ENCODE measurements at places on chromosomes 2 and 18.

- DNase-seq, result no peak
Measured at GRCh38 chr2:18299423-18300212, 260.8 kb downstream of the RDH14 start.

GRCh38 chr2:215499331-215499730 lies 63.5 kb upstream of the FN1 start:
- DNase-seq, result no peak

DNA sequence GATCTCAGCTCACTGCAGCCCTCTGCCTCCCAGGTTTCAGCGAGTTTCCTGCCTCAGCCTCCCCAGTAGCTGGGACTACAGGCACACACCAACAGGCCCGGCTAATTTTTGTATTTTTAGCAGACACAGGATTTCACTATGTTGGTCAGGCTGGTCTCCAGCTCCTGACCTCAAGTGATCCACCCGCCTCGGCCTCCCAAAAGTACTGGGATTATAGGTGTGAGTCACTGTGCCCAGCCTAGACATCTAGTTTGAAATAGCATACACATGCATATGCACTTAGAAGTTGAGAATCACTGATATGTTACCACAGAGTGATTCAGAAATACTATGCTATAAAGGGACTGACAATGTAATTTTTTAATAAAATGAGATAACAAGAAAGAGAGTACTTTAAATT lies 69.8 kb upstream of the CDKL4 start:
- no peak for DNase-seq

DNA sequence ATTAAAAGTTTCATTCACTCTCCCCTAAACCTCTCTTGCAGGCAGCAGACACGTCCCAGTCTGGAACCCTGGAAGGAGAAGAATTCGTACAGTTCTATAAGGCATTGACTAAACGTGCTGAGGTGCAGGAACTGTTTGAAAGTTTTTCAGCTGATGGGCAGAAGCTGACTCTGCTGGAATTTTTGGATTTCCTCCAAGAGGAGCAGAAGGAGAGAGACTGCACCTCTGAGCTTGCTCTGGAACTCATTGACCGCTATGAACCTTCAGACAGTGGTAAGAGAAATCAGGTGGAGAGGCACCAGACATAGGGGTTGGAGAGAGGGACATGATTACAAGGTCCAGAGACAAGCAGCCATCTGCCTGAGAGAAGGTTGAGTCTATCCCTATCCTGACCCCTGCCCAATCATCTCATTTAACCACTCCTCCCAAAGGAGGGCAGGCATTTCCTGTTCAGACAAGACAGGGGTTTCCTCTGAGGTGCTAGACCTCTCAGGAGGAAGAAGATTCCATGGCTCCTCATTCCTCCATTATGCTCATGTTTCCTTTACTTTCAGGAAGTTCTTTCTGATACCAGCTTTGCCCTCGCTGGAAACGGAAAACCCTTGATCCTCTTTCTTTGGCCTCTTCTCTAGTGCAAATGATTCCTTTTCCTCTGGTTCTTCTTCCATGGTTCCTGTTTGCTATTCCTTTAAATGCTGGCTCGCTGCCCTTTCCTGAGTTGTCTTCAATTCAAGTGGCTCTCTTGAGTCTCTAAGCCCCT lies 15.1 kb downstream of the PLCD4 start:
- no peak for DNase-seq

GRCh38 chr2:72141881-72142451 lies 5.7 kb downstream of the CYP26B1 start:
- DNase-seq, result no peak

GRCh38 chr2:74029714-74030397 lies 45.1 kb downstream of the TET3 start:
- no peak for DNase-seq

- peak; percentile 72 for DNase-seq
Measured at GRCh38 chr2:240021488-240022104, 3.5 kb downstream of the NDUFA10 start.

DNA sequence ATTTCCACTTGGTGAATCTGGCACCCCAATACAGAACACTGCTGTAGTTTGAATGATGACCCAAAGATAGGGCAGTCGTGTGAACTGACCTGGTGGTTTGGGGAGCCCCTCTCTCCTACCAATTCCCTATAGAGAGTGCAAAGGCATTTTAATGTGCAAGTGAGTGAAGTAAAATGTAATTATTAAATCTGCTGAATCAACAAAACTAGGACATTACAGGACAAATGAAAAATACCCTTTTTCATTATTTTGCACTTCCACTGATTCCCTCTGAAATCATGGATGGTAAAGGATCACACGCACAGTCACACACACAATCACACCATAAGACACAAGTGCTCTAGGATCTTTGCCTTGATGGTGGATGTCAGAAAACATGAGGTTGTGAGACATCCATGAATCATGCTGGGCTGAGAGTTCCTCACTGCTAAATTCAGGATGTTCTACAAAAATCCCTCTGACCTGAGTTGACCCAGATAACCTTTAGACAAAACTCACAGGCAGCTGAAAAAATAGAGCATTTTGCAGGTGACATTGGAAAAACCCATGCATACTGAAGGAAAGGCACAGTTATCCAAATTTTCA lies 197.4 kb downstream of the FBXO15 start:
- DNase-seq, result no peak

GRCh38 chr2:229231328-229231868 lies 39.7 kb downstream of the PID1 start:
- no peak for DNase-seq

- DNase-seq, result no peak
Measured at GRCh38 chr2:238684362-238685326, 163.2 kb upstream of the TWIST2 start.

DNA sequence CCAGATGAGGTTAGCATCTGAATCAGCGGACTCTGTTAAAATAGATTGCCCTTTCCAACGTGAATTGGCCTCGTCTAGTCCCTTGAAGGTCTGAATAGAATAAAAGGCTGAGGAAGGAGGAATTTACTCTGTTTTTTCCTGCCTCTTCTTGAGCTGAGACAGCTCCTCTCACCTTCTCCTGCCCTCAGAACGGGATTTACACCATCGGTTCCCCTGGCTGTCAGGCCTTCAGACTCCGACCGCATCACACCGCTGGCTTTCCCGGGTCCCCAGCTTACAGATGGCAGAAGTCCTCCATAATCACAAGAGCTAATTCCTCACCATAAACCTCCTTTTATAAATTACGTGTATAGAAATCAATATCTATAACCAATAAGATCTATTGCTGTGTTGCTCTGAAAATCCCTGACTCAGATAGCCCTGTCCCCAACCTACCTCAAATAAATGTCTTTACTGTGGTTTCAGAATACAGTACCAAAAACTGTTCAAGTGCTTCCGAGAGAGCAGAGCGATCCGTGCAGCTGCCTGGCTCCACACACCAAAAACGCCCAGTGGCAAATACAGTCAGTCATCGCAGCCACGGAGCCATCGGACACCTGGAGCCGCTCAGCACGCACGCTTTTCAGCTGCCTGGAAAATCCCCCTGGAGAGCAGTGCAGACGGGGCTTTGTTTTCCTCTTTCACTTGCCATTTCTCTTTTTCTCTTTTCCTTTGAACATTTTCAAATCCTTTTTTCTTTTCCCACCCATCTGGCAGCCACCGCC lies 196.9 kb downstream of the NRP2 start:
- no peak for DNase-seq

DNA sequence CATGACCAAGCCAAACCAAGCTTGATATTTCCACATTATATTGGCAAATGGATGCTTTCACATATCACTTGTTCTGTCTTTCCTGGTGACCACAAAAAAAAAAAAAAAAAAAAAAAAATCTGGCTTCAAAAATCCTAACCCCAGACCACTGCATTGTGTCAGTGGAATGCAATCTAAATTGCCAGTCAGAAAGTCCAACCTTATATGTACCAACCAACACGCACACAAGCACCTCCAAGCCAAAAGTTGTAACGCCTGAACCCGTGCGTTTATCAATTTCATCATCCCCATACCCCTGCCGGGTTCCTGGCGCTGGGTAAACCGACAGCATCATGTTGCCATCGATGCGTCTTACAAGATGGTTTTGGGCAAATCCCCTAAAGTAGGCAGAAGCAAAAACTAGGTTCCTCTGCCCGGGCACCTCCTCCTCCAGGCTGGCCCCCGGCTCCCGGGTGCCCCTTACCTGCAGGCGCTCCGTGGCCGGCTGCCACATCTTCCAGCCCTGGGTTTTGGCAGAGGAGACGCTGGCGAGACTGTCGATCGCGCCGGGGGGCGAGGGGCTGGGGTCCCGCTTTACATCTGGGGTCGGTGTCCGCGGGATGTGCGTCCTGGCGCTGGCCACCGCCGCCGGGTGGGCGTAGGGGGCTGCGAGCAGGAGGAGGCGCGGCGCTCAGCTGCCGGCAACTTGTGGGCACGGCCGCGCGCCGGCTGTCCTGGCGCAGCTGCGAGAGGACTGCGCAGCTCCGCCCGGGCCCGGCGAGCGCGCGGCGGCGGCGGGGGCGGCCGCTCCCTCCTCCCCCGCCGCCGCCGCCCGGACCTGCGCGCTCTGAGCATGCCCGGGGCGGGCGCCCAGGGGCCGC lies at the start of gene PID1:
Gene PID1, minus strand, starts transcription at position 737 of the 860 bp plus-strand sequence. Its CDS starts 244 bp downstream, at position 493.
- DNase-seq, result no peak

DNA sequence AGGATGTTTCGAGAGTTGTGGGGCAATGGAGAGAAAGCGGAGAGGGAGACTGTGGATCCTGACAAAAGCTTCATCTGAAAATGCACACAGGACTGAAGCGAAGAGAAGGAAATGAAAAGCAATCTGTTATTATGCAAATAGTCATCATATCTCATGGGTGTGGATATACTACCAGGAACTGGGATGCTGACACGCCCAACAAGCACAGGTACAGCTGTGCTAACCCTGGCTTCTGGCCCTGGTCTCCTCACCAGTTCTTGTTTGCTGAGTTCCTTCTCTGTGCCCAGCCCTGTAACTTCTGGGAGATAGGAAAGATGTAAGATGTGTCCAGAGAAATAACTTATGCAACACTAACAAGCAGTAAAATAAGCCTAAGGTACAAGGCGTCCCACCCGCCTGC lies 358.8 kb downstream of the CMPK2 start:
- DNase-seq, result no peak

DNA sequence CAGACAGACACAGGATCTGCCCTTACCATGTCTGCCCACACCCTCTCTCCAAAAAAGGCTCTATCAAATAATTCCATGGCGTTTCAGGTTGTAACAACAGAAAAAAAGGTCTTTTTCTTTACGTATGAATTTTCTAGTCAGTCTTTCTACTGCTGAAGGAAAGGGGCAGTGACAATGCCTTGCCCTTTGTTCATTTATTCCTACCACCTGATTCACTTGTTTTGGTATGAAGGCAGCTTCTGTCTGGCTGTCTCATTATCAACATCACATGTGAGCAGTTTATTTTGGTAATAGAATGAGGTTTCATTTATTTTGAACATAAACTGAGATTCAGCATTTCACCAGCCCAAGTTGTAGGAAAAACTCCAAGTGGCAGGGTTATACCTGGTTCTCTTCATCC lies 94.3 kb upstream of the KLF7 start:
- DNase-seq, result no peak

- DNase-seq, result peak; percentile 42
Measured at GRCh38 chr2:241272303-241273209, 42.9 kb downstream of the HDLBP start.

DNA sequence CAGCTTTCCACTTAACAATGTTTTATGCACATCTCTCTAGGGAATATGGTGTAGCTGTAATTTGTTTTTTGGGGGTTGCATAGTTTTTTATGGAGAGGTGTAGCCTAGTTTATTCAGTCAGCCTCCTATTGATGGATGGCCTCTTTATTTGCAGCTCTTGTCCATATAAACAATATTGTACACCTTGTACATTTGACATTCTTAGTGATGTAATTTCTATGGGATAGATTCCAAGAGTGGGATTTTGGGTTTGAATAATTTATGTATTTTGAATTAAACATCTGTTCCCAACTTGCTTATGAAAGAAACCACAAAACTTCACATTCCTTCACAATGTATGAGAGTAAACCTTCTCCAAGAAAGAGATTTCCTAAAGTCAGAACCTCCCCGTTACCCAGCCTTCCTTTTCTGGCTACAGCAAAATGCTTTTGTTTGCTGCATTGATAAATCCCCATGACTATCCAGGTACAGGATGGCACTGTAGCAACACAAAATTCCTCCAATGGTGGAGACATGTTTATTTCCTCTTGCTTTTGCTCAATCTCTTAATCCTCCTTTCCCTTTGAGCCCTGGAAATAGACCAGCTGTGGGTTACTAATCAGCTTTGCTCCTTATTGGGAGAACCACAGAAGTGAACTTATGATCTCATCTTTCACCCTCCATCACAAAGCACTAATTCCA lies 58.4 kb upstream of the GALR1 start:
- DNase-seq, result no peak

Data from activated CD4-positive, alpha-beta T cell treated with anti-CD3 and anti-CD28 coated beads, Interleukin-2, amount 50 U/mL, for 48 hours (primary cell).